ENCODE measurements at places on chromosomes 13 and 19.
A peak's percentile ranks its signal among the peaks of the same experiment; 100 is the strongest.

DNA sequence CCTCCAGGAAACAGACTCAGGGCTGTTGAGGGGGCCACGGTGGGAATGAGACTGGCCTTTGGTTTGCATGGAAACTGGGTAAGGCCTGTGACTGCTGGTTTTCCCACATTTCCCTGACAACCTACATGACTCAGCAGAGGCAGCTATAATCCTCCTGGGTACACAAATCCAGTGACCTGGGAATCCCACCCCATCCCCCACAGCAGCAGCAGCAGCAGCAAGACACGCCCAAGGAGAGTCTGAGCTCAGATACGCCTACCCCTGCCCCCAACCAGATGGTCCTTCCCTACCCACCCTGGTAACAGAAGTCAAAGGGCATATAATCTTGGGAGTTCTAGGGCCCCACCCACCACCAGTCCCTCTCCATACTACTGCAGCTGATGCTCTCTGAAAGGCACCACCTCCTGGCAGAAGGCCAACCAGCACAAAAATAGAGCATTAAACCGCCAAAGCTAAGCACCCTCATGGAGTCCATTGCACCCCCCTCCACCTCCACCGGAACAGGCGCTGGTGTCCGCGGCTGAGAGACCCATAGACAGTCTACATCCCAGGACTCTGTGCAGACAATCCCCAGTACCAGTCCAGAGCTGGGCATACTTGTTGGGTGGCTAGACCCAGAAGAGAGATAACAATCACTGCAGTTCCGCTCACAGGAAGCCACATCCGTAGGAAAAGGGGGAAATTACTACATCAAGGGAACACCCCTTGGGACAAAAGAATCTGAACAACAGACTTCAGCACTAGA, 237.2 kb upstream of the SPRY2 start:
- no peak for ATAC-seq

GRCh38 chr19:51147663-51148062, 5.6 kb downstream of the SIGLEC7 start:
- ATAC-seq: no peak

GRCh38 chr19:41871573-41872383, 5.3 kb upstream of the CD79A start:
- peak; percentile 12 for ATAC-seq

DNA sequence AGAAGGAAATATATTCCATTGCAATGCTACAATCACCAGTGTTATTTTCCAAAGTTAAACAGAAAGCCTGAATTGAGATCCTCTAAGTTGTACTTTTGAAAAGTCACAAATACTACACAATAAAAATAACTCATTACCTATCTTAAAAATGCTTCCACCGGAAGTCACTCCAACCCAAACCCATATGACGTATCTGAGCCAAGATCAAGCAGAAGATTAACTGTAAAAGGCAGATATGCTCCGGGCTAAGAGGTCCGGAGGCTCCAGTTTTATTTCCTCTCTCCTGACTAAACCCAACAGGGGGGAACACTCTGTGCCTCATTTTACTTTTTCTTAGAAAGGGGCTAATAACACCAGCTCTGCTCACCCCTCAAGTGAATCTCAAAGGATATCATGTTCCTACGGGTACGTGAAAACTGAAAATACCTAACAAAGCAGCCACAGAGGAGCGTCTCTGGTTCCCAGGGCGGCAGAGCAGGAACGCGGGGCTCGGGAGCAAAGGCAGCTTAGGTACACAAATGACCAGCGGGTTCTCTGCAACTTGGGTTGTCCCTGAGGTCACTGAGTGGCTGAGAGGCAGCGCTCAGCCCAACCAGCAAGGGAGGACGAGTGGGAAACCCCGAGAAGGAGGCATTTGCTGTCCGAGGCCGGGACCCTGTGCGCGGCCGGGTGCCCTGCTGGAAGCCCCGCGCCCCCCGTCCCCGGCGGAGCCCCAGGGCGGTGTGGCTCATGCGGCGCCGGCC, 750 bp downstream of the RAB20 start:
- peak; percentile 22 for ATAC-seq

DNA sequence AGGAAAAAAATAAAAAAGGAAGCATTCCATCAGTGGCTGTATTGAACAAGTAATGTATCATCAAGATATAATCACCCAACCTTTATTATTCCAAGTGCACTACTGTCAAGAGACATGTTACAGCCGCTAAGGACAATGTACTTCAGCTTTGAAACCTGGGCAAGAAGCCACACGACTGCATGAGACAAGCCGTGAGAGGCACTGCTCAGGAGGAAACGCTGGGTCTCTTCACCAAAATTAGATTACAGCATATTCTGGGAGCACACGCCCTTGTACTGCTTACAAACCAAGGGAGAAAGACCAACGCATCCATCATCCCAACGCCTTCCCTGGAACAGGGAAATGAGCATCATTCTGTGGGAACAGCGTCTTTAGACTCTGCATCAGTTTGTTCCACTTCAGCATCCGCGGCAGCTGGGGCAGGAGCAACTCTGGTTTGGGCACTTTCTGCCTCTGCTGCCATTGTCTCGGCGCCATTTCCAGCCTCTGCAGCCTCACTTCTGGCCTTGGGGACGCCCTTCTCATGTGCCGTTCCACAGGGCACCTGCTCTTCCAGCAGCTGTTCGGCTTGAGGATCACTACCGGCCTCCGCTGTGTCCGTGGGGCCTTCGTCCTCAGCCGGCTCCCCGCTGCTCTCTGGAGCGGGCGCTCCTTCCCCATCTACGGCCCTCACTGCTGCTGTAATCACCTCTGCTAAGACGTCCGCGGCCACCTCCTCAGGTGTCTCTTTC, 22.4 kb upstream of the BRD4 start:
- ATAC-seq: no peak

- peak; percentile 68 for ATAC-seq
Measured at GRCh38 chr13:99322297-99323103, 15.3 kb upstream of the GPR183 start.

GRCh38 chr13:112907286-112907685, 61.7 kb upstream of the MCF2L start:
- no peak for ATAC-seq
